ENCODE measurements at places on chromosomes 12 and 14.

DNA sequence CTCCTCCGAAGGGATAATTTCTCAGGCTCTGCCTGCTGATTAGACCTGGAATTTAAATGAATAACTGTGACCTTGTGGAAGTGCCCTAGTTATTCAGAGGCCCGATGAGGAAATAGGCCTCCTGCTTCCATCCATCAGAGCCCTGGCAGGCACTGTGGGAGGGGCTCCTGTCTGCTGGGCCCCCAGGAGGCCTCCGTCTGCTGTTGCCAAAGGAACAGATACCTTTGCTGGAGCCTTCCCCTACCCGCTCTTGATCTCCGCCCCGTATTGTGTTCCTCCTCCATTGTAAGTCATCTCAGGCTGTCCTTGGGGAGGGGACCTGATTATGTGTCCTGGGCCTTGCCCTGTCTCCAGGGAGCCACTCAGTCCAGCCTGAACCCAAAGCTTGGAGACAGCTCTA is 112.3 kb downstream of the NRXN3 start:
- H3K4me3 ChIP-seq, result no peak overlapping the region
- no peaks in the 10 kb centered on the region for H3K4me1 ChIP-seq
- H3K36me3 ChIP-seq, result no peaks in the 10 kb centered on the region
- no peaks in the 10 kb centered on the region for H3K27me3 ChIP-seq
- DNase-seq, result no peak

DNA sequence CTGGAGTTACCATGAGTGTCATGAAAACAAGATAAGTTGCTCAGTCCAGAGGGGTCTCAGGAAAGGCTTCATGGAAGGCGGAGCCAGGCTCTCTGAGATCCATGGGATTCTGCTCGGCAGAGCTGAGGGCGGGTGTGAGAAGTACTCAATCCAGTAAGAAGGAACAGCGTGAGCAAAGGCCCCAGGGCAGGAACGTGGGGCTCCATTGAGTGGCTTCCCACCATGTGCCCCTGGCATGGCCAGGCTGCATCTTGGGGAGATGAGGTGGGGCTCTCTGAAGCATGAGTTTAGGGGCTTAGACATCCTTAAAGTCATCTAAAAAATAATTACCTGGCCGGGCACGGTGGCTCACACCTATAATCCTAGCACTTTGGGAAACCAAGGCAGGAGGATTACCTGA is 58.0 kb downstream of the ARL6IP4 start:
- H3K27ac ChIP-seq, result no peak overlapping the region
- H3K4me1 ChIP-seq, result no peaks in the 10 kb centered on the region
- no peak for DNase-seq
- H3K36me3 ChIP-seq, result no peaks in the 10 kb centered on the region

GRCh38 chr14:95956601-95957460 is 80.2 kb downstream of the TUNAR start:
- no peaks in the 10 kb centered on the region for H3K4me1 ChIP-seq
- H3K36me3 ChIP-seq, result no peaks in the 10 kb centered on the region
- no peak overlapping the region for H3K27ac ChIP-seq

GRCh38 chr14:35335388-35336092 is 43.4 kb downstream of the PSMA6 start:
- peaks cover 64% of the 10 kb centered on the region for H3K4me1 ChIP-seq
- H3K36me3 ChIP-seq, result no peaks in the 10 kb centered on the region
- H3K4me3 ChIP-seq, result no peak overlapping the region
- DNase-seq, result peak; percentile 57
- H3K27me3 ChIP-seq, result no peaks in the 10 kb centered on the region

DNA sequence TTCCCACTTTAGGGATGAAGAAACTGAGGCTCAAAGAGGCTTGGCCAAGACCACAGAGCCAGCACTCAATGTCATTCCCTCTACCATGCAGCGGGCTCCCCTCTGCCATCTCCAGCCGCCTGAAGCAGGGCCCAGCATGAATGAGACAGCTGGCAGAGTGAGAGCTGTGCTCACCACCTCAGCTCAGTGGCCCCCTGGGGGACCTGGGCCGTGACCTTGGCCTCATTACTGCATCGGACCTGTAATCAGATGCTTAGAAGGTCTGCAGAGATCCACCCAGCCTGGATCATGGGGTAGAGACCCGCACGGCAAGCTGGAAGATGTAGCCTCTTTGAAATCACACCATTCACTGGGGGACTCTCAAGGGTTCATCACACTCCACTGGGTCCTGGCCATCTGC is 22.7 kb upstream of the CORO1C start:
- H3K27ac ChIP-seq, result no peak overlapping the region
- no peaks in the 10 kb centered on the region for H3K36me3 ChIP-seq
- no peak overlapping the region for H3K4me3 ChIP-seq
- no peaks in the 10 kb centered on the region for H3K27me3 ChIP-seq

DNA sequence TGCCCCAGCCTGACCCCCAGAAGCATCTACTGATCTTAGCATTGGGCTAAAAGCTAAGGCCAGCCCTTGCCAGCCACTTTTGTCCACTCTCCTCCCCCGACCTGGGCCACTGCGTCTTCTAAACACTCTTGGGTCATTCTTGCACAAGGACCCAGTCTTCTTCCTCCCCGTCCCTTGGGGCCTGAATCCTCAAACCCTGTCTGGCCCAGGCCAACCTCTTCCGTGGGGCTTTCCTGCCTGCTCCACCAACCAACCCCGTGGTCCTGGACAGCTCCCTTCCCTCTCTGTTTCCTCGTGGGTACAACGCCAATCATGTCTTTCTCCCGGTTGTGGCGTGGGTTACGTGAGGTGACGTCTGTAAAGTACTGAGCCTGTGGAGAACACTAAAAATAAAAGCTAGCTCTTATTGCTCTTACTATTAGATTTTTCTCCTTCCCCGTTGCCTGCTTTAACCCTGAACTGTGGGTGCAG is 21.5 kb downstream of the FAM222A start:
- H3K36me3 ChIP-seq, result no peaks in the 10 kb centered on the region
- no peaks in the 10 kb centered on the region for H3K4me1 ChIP-seq

DNA sequence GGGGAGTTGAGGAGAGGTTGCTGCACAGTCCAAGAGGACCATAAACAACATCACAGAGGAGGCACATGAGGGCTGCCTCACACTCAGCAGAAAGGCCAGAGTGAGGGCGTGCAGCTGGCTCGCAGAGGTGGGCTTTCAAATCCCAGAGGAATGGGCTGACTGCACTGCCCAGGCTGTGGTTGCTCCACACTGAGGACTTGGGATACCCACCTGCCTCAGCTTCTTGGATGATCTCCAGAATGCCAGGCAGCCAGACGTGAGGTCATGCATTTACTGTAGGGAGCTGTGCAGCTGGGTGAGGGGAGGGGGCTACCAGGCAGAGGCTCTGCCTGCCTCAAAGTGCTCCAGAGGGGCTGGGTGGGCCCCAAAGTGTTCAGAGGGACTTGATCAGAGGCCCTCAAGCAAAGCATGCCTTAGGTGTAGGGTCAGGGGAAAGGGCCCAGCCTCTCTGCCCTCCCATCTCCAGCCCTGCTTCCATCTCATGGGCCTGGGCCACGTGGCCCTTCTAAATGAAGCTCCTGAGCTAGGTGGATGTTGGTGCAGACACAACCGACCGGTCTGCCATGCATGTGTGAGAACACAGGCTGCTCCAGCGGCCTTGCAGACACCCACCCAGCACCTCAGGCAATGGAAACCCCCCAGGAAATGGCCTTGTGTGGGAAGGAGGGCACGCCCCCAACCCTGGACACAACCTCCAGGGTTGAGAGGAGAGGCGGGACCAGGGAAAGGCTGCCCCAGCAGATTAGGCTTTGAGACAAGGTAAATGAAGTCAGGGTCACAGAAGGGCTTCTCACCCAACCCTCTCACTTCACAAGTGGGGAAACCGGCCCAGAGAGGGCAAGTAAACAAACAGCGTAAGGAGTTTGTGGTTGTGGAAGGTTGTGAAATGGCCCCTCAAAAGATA is 90.8 kb downstream of the NTF3 start:
- no peaks in the 10 kb centered on the region for H3K36me3 ChIP-seq
- H3K27me3 ChIP-seq, result no peaks in the 10 kb centered on the region
- H3K4me3 ChIP-seq, result no peak overlapping the region
- H3K4me1 ChIP-seq, result no peaks in the 10 kb centered on the region
- no peak for DNase-seq
- no peak overlapping the region for H3K27ac ChIP-seq

GRCh38 chr12:41983394-41983793 is 161.3 kb downstream of the GXYLT1 start:
- no peaks in the 10 kb centered on the region for H3K27me3 ChIP-seq
- DNase-seq, result no peak
- no peak overlapping the region for H3K4me3 ChIP-seq

GRCh38 chr12:51846911-51847642 is 1.4 kb downstream of the FIGNL2 start:
- H3K36me3 ChIP-seq, result no peaks in the 10 kb centered on the region
- H3K27me3 ChIP-seq, result peaks cover 9% of the 10 kb centered on the region
- peak overlapping the region; percentile 65 for H3K27ac ChIP-seq

GRCh38 chr14:55599250-55599879 is 19.4 kb downstream of the KTN1 start:
- no peaks in the 10 kb centered on the region for H3K36me3 ChIP-seq
- no peak overlapping the region for H3K27ac ChIP-seq
- H3K4me1 ChIP-seq, result peaks cover 8% of the 10 kb centered on the region
- H3K4me3 ChIP-seq, result no peak overlapping the region
- H3K27me3 ChIP-seq, result no peaks in the 10 kb centered on the region
- no peak for DNase-seq

Data from thyroid gland (tissue), 4 donors.